ENCODE measurements at places on chromosomes 4 and X. TPM values are rescaled to one million over a fixed set of nuclear protein-coding genes. Genes with fewer than 3 reads are reported as not detected.

The MAGED4 gene
- polyA plus RNA-seq, result 19.8 TPM

The MGARP gene
- 2.9 TPM for polyA plus RNA-seq

The NXF3 gene
- 6.6 TPM for polyA plus RNA-seq

The RAI2 gene
- not detected for polyA plus RNA-seq

The NKRF gene
- polyA plus RNA-seq, result 2.5 TPM

The GRK4 gene
- polyA plus RNA-seq, result 5.1 TPM

The IL13RA1 gene
- 47.2 TPM for polyA plus RNA-seq

The CYLC1 gene
- not detected for polyA plus RNA-seq

The MAGEH1 gene
- 38.3 TPM for polyA plus RNA-seq

The CACNA1F gene
- not detected for polyA plus RNA-seq

The ARHGAP6 gene
- polyA plus RNA-seq, result 0.08 TPM

The MAGEA9B gene
- not detected for polyA plus RNA-seq

The GLRA3 gene
- polyA plus RNA-seq, result not detected

The OPN1MW gene
- not detected for polyA plus RNA-seq

The IGFBP7 gene
- 1,359 TPM for polyA plus RNA-seq

The UNC5C gene
- not detected for polyA plus RNA-seq

The XPNPEP2 gene
- polyA plus RNA-seq, result 0.74 TPM

The STK26 gene
- polyA plus RNA-seq, result 1.1 TPM
